Activated naive CD4-positive, alpha-beta T cell treated with anti-CD3 and anti-CD28 coated beads for 36 hours (primary cell): ENCODE measurements at places on chromosomes 16 and 17. TPM values are rescaled to one million over a fixed set of nuclear protein-coding genes. Genes with fewer than 3 reads are reported as not detected.

Gene NPIPB5
- total RNA-seq, result 140 TPM

- no peaks in the 10 kb centered on the region for H3K36me3 ChIP-seq
- no peak overlapping the region for H3K4me3 ChIP-seq
- peaks cover 32% of the 10 kb centered on the region for H3K4me1 ChIP-seq
- no peaks in the 10 kb centered on the region for H3K27me3 ChIP-seq
- peak; percentile 47 for DNase-seq
Observed at GRCh38 chr17:77692571-77693161, 265.8 kb upstream of the TNRC6C start.

GRCh38 chr17:40038882-40039513 lies 15.2 kb downstream of the MED24 start:
- H3K4me1 ChIP-seq, result no peaks in the 10 kb centered on the region
- H3K27me3 ChIP-seq, result no peaks in the 10 kb centered on the region
- peaks cover 7% of the 10 kb centered on the region for H3K36me3 ChIP-seq
- no peak for DNase-seq
- no peak overlapping the region for H3K4me3 ChIP-seq

Gene SOST
- total RNA-seq, result not detected

DNA sequence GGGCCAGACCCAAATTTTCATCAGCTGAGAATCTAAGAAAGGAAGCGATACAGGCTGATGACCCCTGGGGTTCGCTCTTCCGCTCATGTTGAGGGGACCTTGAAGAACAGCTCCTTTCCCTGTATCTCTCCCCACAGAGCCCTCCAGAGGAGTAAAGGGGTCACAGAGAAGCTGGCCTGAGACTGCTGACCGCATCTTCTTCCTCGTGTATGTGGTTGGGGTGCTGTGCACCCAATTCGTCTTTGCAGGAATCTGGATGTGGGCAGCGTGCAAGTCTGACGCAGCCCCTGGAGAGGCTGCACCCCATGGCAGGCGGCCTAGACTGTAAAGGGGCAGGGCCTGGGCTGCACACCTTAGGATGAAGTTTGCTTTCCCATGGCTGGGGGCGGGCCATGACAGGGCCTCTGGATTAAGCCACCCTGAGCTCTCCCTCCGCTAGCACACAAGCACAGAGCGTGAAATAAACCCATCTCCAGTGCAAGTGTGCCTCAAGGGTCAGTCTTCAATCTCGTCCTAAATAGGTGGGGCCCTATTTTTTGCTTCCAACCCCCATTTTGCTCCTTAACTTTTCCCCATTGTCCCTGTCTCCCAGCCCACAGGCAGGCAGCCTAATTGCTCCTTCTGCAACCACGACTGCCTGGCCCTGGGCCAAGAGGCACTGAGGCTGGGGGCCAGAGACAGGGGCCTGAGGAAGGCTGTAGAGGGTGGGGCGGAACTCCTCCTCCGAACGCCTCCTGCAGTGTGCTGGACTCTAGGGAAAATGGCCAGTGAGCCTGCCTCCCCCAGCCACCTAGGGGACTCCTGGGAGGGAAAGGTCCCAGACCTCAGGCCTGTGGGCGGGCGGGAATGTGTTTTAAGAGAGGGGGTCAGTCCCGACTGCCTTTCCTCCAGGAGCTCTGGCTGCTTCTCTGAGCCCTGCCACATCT lies 3.6 kb downstream of the ZACN start:
- no peak overlapping the region for H3K27ac ChIP-seq
- H3K4me3 ChIP-seq, result no peak overlapping the region
- H3K4me1 ChIP-seq, result peaks cover 18% of the 10 kb centered on the region
- DNase-seq, result no peak

DNA sequence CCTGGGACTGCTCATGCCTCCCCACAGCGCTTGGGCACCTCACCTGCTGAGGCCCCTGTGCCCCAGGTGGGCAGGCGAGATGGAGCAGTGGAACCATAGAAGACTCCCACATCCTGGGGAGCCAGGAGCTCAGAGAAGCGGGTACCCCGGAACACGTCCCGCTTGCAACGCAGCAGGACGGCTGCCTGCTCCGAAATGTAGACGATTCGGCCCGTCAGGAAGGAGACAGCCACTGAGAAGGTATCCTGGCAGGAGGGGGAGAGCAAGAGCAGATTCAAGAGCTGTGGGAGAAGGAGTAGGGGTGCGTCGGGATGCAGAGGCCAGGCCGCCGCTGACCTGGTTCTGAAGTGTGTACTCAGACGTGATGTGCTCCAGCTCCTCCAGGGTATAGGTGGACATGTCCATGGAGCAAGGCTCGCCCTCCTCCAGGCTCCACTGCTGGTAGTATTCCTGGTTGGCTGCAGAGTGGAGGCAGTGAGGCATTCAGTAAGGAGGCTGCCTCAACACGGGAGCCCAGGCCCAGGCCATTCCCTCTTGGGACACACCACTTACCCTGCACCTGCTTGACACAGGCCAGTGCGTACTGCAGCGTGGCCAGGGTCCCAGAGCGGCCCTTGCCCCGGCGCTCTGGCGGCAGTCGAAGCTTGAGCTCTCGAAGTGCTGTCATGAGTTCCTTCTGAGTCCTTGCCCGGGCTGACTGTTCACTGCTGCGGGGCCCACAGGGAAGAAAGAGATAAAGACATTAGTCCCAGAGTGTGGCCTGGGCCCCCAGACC lies 2.6 kb downstream of the PER1 start:
- H3K27ac ChIP-seq, result no peak overlapping the region
- no peak for DNase-seq
- H3K4me1 ChIP-seq, result peaks cover 33% of the 10 kb centered on the region

- H3K36me3 ChIP-seq, result no peaks in the 10 kb centered on the region
- no peak for DNase-seq
- H3K27me3 ChIP-seq, result no peaks in the 10 kb centered on the region
- H3K4me3 ChIP-seq, result no peak overlapping the region
- no peak overlapping the region for H3K27ac ChIP-seq
- H3K4me1 ChIP-seq, result no peaks in the 10 kb centered on the region
Observed at GRCh38 chr16:62077998-62078397, 41.8 kb upstream of the CDH8 start.

- no peak for DNase-seq
- peaks cover 2% of the 10 kb centered on the region for H3K36me3 ChIP-seq
- H3K4me3 ChIP-seq, result no peak overlapping the region
- H3K27ac ChIP-seq, result no peak overlapping the region
- no peaks in the 10 kb centered on the region for H3K27me3 ChIP-seq
Observed at GRCh38 chr17:39648616-39649366, 11.8 kb downstream of the STARD3 start.
